Keratinocyte (primary cell): ENCODE measurements at places on chromosomes 12 and 14.

GRCh38 chr14:96580566-96580965 lies 78.4 kb downstream of the PAPOLA start:
- no peak for DNase-seq

- DNase-seq = no peak
These were observed 75.5 kb upstream of the DCD start for GRCh38 chr12:54723379-54724256.

GRCh38 chr12:48818831-48819590 lies 715 bp downstream of the CACNB3 start:
- no peak for DNase-seq

DNA sequence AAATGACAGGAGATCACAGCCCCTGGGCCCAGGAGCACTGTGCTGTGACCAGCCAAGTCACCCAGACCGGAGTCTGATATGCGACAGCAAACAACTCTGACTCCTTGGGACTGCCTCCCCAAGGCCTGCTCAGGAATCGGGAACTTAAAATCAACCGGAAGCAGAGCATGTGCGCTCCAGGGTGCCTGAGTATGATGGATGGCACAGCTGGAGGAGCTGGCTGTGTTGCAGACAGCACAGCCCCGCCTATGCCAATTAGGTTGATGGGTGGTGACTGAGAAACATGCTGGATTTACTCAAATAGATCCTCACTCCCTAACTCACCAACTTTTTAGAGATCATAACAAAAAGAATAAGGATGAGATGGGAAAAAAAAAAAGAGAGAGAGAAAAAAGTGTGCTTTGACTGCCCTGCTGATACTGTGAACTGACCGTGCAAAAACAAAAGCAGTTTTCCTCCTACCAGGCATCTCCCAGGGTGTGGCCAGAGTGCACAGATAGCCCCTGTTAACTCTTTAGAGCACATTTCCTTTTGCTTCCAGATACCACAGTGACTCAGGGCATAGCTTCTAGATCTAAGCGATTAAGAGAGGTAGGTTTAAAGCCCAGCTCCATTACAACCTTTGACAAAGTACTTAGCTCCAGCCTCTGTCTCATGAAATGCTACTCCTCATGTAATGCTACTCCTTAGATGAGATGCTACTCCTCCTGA lies 27.4 kb upstream of the STON2 start:
- no peak for DNase-seq

DNA sequence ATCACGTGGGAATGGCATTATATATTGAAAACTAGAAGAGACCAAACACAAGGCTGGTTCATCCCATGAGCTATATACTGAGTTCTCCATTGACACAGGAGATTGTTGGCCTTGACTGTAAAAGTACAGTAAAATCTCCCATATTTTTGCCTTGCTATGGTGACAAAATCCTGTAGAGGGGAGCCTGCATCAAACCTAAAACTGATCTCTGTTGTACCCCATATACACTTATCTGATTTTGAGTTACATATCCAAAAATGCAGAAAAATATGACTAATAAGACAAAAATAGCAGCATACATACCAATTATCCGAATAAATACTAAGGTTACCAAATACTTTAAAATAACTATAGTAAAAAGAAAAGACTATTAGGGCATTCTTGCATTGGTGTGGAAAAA lies 60.4 kb downstream of the TMTC3 start:
- DNase-seq = no peak

- DNase-seq = no peak
These were observed 47.8 kb downstream of the VRK1 start for GRCh38 chr14:96844857-96845570.

GRCh38 chr12:11880381-11880780 lies 190.4 kb upstream of the BCL2L14 start:
- no peak for DNase-seq

GRCh38 chr14:96790186-96790585 lies 7.0 kb upstream of the VRK1 start:
- DNase-seq = no peak
